Fibroblast of upper back skin (primary cell): ENCODE measurements at places on chromosomes 5 and 9.

DNA sequence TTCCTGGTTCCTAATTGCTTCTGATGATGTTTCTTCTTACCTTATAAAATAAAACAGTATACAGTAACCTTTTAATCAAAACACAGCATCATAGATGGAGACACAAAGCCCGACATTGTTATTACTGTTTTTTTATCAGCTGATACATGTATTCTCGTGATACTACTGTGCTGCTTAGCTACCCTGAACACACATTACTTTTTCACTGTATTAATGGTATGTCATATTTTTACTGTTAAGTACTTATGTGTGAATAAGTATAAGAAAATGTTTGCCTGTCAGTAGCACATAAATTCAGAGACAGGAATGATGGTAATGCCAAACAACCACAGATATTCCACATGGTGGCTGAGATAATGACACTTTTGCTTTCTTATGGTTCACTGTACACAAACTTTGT is 68.7 kb downstream of the RAB24 start:
- DNase-seq: peak; percentile 49

- no peak for DNase-seq
These were observed 3.1 kb downstream of the NINJ1 start for GRCh38 chr9:93130861-93131481.

DNA sequence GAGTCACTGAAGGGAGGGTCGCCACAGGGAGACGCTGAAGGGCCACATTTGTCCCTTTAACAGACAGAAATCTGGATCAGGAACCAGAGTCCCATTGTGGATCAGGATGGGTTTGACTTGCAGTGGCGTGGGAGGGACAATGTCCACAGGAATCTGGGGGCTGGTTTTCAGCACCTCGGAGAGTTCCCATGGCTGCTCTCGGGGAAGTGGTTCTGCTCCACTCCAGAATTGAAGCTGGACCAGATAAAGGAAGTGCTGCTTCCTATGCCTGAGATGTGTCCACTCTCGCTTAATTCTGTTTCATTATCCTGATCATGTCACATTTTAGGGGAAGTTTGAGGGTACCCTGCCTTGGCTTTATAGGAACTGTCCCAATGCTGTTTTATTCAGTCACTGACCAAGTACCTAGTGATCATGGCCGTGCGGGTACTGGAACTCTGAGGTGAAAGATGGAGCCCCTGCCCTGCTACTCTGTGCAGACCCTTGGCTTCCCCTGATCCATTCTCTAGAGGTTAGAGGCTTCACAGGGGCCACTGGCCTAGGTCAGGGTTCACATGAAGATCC is 28.7 kb downstream of the ENHO start:
- DNase-seq: peak; percentile 49

GRCh38 chr5:40736103-40736875 is 19.5 kb downstream of the TTC33 start:
- peak; percentile 63 for DNase-seq

GRCh38 chr5:170166101-170166500 is 60.4 kb downstream of the FOXI1 start:
- no peak for DNase-seq

GRCh38 chr9:81548911-81549310 is 140.4 kb downstream of the TLE1 start:
- DNase-seq: no peak

DNA sequence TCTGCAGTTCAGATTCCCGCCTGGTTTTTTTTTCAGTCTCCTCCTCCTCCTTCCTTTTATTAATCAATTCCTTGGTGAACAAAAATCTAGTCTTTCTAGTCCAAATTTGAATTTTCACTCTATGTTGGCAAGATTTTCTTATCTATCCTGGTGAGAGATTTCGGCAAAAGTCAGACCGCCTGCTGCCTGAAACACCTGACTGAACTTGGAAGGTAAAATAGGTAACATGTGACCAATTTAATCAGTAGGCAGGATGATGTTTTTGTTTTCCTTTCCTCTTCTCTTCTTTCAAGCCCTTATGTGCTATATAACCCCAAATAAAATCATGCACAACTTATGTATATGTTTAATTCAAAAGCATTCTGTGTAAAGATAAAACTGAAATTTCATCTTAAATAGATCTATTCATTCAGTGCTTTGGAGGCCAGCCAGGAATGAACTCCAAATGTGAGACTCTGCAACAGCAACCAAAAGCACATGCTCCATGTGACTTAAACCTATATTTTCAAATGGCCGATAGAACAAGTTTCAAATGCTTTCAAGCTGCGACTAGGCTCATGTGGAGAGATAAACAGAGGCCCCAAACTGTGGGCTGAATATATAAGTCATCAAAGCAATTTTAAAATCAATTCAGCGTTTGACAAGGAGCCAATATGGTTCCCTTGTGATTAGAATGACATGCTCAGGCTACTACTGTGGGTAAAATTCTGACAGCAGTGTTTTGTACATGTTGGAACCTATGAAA is 100.4 kb upstream of the SEMA6A start:
- no peak for DNase-seq

DNA sequence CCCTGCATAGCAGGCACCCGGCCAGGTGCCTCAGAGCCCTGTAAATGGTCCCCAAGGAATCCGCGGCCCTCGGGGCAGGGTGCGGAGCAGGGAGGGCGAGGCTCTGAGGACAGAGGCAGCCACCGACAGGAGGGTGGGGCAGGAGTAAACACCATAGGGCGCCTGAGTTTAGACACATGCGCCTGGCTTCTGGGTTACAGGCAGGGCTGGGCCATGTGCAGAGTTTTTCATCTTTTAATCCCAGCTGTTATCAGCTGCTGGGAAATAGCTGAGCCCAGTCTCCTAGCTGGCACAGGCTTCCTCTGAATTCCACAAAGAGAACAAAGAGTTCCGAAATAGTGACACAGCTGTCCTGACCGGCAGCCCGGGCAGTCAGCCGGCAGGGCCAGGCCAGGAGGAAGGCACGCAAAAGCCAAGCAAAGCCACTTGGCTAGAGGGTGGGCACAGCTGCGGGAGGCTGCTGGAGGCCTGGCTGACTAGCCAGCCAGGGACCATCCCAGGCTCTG is 98.9 kb upstream of the PHYKPL start:
- DNase-seq: no peak

- no peak for DNase-seq
These were observed 109.0 kb upstream of the TAS2R1 start for GRCh38 chr5:9739135-9739534.

GRCh38 chr5:139124774-139125520 is 73.2 kb downstream of the SIL1 start:
- DNase-seq: no peak

GRCh38 chr5:146463446-146463845 is 16.3 kb downstream of the TCERG1 start:
- DNase-seq: no peak

DNA sequence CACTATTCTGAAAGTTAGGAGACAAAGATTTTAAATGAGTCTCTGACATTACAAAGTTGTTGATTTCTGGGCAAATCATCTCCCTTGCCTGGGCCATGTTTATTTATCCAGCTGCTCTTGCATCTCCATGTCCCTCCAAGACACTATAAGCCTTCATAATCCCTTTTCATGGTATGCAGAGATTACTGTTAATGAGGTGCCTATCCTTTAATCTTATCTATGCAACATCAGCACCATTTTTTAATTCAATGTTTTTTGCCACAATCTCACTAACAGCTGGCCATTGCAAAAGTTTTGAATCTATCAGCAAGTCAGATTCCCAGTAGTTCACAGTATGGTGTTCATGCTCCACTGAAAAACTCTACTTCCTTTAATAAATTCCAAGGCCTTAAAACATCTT is 108.5 kb upstream of the PTPRD start:
- no peak for DNase-seq

DNA sequence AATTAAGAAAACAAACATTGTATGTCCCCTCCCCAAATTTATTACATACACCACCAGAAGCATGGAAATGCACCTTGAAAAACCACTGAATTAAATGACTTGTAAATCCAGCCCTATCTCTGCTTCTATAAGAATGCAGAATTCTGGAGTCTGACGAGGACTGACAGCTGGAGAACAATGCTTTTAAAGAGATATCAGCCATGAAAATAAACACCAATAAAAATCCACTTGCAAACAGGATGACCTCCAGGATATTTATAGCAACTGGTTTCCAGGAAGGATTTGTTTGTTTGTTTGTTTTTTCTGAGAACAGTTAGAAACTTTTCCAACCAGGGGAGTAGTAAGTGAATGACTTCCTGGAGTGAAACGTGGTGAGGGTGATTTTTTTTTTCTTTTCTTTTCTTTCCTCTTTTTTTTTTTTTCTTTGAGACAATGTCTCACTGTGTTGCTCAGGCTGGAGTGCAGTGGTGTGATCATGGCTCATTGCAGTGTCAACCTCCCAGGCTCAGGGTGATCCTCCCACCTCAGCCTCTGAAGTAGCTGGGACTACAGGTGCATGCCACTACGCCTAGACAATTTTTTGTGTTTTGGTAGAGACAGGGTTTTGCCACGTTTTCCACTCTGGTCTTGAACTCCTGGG is 38.7 kb upstream of the SLC36A1 start:
- DNase-seq: no peak

GRCh38 chr9:129624947-129625346 is 1.0 kb upstream of the NTMT1 start:
- DNase-seq: no peak

DNA sequence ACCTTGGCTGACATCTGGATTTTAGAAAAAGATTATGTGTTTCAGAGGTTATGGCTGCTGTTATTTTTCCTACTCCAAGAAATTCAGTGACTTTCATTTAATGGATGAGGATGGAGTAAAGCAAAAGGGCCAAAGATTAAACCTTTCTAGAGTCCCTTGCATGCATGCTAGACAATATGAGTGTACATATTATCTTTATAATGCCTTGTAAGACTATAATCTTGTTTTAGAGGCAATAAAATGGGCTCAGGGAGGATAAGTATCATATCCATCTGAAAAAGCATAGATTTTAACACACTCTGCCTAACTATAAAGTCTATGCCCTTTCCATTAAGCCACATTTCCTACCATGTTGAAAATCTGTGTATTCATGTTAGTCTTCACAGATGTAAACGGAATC is 199.8 kb downstream of the EDIL3 start:
- no peak for DNase-seq

DNA sequence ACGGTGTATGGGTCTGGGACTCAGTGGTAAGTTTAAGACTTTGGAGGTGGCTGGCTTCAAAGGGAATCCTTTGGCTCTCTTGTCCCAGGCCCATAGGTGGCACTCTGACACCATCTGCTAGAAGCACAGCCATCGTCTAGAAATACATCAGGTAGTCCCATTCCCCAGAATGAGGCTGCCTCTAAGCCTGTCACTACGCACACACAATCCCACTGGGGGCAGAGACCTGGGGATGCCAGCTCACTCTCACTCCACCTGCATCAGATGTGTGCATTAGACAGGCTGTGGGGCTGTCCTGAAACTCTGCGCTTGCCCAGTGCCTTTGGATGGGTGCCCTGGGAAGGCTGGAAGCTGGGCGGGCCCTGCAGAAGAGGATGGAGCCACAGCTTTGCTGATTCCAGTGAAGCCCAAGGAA is 127.5 kb upstream of the PANK3 start:
- peak; percentile 64 for DNase-seq

DNA sequence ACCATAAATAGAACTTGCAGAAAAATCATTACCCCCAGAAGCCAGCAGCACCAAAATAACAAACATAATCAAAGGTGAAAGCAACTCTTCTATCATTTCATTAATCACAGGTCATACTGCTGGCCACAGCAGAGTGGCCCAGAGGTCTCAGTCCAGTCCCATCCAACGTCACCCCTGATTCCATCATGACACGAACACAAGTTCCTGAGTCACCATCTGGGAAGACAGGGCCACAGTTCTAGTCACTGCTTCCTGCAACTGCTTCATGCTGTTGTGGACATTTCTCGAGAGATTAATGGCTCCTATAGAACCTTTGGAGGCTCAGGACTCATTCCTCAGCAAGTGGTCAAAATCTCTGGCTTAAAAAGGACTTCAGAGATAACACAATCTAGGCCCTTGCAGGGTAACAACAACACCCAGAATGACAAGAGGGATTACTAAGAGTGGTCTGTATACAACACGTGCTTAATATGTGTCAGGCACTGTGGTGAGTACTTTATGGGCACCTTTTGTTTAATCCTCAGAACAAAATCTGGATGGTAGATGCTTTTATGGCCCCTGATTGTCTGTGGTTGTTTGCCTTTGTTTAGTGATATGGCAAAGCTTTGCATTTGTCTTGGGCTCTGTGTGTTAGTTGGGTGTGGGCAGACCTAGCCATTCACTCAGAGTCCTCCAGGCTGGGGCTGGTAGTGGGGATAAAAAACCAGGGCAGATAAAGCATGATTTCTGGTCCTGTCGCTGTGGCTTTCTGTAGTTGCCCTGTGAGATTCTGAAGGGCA is 184.3 kb downstream of the DAB2IP start:
- DNase-seq: no peak

- DNase-seq: no peak
These were observed 118.0 kb downstream of the EGFLAM start for GRCh38 chr5:38376404-38376803.

DNA sequence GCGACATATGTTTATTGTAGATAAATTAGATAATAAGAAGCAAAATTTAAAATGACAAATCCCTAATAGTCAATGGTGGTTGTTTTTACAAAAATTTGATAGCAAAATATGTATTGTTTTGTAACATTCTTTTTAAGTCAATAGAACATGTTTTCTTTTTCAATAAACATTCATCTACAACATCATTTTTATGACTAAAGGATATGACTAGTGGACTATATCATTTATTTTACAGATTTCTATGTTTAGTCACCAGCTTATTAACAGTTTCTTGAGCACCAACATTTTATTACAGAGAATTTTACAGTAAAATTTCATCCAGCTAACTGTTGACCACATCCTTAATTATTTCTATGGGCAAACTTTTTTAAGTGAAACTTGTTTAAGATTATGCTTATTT is 114.7 kb upstream of the IL7R start:
- no peak for DNase-seq

DNA sequence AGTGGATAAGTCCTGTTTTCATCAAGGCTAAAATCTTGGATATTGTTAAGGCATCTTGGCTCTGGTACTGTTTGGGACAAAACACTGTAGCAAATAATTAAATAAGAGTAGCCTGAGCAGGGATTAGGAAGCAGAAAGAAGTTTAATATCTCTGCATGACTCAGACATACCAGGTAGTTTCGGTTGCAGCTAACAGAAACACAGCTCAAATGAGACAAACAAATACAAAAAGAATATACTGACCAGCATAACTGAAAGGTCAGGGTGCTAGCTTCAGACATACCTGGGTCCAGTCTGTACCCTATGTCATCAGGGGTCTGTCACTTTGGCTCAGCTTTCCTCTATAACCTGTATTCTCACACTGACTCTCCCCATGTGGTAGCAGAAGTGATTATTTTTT is 156.4 kb upstream of the MAP3K1 start:
- DNase-seq: no peak

- no peak for DNase-seq
These were observed 18.3 kb downstream of the RALGPS1 start for GRCh38 chr9:126932871-126933321.

DNA sequence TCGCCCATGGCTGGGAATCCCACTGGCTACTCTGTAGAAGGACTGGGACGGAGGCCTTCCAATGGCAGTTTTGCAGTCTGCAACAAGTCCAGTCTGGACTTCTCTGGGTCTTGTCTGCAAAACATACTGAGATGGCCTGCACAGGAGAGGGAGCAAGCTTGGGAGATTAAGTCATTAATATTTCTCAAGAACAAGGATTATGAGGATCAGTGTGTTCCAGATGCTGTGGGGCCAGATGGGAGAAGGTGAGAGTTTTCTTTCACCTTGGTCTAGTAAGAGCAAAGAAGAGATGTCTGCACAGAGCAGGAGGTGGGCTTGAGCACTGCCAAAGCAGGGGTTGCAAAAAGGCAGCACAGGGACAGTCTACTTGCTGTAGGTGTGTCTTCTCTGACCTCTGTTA is at the start of gene PDE6A:
Gene PDE6A, minus strand, starts transcription at position 128 of the 400 bp plus-strand sequence. Its CDS starts 120 bp downstream, at position 8.
- DNase-seq: no peak

- DNase-seq: no peak
These were observed 90.1 kb upstream of the PITX1 start for GRCh38 chr5:135124128-135124527.
